ENCODE measurements at places on chromosomes 16 and 17. TPM values are rescaled to one million over a fixed set of nuclear protein-coding genes. Genes with fewer than 3 reads are reported as not detected.

LPCAT2 gene
- 8.6 TPM for total RNA-seq

DNA sequence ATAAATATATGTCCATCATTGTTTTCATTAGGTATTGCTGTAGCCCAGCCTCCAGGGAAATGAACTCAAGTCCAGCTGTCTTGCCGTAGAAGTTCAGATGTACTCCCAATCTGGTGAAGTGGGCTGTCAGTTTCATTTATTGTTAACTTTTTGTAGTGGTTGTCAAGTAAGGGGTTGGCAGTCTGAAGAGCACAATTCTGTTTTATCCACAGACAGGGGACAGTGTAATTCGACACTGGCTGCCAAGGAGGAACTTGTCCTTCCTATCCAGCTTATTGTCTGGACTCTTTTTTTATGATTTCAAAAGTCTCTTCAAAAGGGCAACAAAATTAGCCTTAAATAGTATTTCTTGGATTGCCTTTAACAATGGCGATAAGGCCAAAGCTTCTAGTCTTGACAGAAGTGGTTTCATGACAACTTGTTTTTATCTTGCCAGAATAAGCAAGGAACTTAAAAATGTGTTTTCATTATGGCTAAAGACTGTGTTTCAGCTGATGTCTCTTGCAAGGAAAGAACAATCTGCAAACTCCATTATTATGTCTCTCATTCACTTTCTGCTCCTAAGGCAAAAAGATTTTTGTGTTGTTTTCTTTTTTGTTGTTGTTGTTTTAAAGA, 73.9 kb upstream of the TANC2 start:
- H3K36me3 ChIP-seq, result no peaks in the 10 kb centered on the region
- H3K27me3 ChIP-seq, result no peaks in the 10 kb centered on the region
- peaks cover 4% of the 10 kb centered on the region for H3K4me1 ChIP-seq

DNA sequence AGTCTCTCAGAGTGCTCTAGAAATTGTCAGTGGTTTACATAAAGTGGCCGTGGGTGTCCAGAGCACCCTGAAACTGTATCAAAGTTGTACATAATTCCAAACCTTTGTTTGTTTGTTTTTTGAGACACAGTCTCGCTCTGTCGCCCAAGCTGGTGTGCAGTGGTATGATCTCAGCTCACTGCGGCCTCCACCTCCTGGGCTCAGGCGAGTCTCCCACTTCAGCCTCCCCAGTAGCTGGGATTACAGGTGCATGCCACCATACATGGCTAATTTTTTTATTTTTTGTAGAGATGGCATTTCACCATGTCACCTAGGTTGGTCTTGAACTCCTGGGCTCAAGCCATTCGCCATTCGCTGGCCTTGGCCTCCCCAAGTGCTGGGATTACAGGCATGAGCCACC, 24.3 kb upstream of the ADGRG1 start:
- no peak overlapping the region for H3K27ac ChIP-seq
- no peaks in the 10 kb centered on the region for H3K36me3 ChIP-seq
- peaks cover 28% of the 10 kb centered on the region for H3K27me3 ChIP-seq
- H3K4me3 ChIP-seq, result no peak overlapping the region
- H3K4me1 ChIP-seq, result peaks cover 2% of the 10 kb centered on the region

DNA sequence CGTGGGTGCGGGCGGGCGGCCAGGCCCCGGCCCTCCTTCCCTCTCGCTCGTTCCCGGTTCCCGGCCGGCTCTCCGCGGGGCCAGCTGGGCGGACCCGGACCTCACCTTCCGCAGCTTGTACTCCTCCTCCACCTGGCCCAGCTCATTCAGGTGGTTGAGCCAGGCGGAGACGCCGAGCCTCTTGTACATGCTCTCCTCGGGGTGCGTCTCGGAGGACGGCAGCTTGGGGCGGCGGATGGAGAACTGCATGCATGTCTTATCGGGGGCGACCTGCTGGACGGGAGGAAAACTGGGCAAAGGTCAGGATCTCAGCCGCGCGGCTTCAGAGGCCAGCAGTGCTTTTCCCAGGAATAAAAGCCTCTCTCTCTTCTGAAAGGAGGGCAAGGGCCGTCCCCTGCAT, 85.4 kb downstream of the TBC1D16 start:
- DNase-seq, result no peak
- no peaks in the 10 kb centered on the region for H3K27me3 ChIP-seq
- peaks cover 9% of the 10 kb centered on the region for H3K4me1 ChIP-seq
- no peak overlapping the region for H3K4me3 ChIP-seq
- peaks cover 28% of the 10 kb centered on the region for H3K36me3 ChIP-seq

DNA sequence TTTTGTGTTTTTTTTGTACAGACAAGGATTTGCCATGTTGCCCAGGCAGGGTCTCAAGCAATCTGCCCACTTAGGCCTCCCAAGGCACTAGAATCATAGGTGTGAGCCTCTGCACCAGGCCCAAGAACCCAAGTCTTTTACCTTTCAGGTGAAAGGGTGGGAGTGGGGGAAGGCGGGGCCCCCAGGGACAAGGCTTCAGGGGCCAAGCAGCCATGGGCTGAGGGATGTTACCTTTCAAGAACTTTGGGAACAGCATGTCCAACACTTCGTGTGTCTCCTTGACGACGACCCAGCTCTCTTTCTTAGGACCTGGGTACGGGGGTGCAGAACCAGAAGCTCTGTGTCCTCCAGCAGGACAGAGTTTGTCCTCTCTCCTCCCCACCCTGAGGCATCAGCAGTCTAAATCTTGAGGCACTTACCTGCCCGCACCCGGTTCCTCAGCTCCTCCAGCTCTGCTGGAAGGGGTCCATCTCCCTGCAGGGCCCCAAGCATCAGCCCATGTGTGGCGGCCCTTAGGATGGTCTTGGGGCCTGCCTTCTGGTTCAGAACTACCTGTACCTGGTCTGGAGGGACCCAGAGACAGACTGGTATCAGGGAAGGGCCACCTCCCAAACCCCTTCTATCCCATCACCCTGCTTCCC, 9.0 kb downstream of the SLC5A2 start:
- peaks cover 6% of the 10 kb centered on the region for H3K4me1 ChIP-seq
- H3K36me3 ChIP-seq, result peaks cover 58% of the 10 kb centered on the region
- no peak overlapping the region for H3K4me3 ChIP-seq
- H3K27ac ChIP-seq, result no peak overlapping the region
- DNase-seq, result no peak
- peaks cover 2% of the 10 kb centered on the region for H3K27me3 ChIP-seq

GRCh38 chr17:41763327-41763726, 23.2 kb downstream of the JUP start:
- H3K27ac ChIP-seq, result no peak overlapping the region
- peaks cover 72% of the 10 kb centered on the region for H3K36me3 ChIP-seq
- H3K27me3 ChIP-seq, result no peaks in the 10 kb centered on the region
- H3K4me3 ChIP-seq, result no peak overlapping the region

DNA sequence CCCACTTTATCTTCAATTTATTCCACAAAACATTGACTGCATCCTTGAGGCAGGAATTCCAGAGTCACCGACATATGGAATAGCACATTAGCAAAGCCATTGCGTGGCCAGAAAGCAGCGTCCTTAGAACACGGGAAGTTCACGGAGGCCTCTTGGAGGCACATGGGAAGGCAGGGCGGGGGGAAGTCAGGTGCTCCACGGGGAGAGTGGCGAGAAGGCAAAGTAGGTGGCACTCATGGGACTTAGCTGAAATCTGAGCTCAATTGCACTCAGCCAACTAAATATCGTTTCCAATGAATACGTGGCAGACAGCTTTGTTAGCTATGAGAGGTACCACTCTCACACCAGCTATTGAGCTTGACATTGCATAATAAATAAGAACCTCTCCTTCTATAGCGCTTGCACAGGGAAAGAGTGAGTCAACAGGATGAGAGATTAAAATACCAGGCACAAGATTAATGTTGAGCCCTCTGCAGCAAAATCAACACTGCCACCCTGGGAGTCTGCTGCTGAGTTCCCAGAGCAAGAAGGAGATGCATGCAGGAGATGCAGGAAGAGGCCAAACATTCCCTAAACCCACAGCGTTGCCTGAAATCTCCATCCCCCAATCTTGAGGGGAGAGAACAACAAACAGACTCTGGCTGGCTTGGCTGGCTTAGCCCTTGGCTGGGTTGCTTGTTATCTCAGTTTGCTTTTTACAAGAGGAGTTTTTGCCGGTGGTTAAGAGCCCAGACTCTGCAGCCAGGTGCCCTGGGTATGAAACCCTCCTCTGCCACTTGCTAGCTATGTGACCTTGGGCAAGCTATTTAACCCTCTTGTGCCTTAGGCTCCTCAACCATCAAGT, 28.8 kb downstream of the ABCC12 start:
- H3K27ac ChIP-seq, result peak overlapping the region; percentile 72
- no peaks in the 10 kb centered on the region for H3K36me3 ChIP-seq
- H3K27me3 ChIP-seq, result no peaks in the 10 kb centered on the region
- peaks cover 31% of the 10 kb centered on the region for H3K4me1 ChIP-seq

GRCh38 chr17:82449883-82450356, 632 bp downstream of the CYBC1 start:
- no peak for DNase-seq
- H3K27me3 ChIP-seq, result no peaks in the 10 kb centered on the region
- H3K36me3 ChIP-seq, result peaks cover 16% of the 10 kb centered on the region
- peak overlapping the region; percentile 99 for H3K4me3 ChIP-seq
- H3K4me1 ChIP-seq, result peaks cover 11% of the 10 kb centered on the region
- H3K27ac ChIP-seq, result peak overlapping the region; percentile 95

Measured in IMR-90 (cell line).